Calu3 (cell line): ENCODE measurements at places on chromosomes 11 and 22.

DNA sequence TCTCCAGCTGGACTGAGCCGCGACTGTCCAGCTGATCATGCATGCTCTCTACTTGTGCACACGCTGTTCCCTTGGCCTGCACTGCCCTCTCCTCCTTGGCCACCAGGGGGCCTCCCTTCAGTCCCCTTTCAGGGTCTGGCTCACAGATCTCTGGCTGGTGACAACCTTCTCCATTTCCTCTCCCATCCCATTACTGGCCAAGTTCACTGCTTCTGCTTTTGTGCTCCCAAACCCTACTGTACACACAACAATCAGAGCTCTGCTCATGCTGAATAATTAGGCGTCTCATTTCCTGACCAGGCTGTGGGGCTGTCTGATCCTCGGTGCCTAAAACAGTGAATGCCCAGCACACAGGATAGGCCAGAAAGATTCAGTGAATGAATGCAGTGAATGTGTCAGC lies 224.0 kb upstream of the NARS2 start:
- peak; percentile 81 for DNase-seq

GRCh38 chr11:1871531-1871930 lies 18.6 kb downstream of the LSP1 start:
- DNase-seq, result no peak

GRCh38 chr11:70849031-70849430 lies 403.3 kb downstream of the SHANK2 start:
- no peak for DNase-seq

- no peak for DNase-seq
Observed at GRCh38 chr11:45097721-45098493, 48.5 kb upstream of the PRDM11 start.

- DNase-seq, result no peak
Observed at GRCh38 chr11:7367803-7368202, 116.1 kb downstream of the SYT9 start.

DNA sequence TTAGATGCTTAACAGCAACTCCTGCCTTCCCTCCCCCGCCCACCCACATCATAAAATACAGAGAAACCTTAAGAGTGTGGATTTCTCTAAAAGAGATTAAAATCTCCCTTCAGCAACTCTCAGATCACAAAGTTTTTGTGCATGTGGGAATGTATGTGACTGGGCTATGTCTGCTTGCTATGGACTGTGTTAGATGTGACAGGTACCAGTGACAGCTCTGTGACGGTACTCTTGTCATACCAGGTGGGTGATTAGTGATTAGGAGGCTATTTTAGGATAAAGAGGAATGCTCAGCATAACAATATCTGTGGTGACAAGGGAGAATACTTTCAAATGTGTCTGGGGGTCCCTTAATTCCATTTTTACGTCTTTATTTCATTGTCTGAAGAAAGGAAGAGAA lies 60.2 kb downstream of the SYT9 start:
- no peak for DNase-seq

DNA sequence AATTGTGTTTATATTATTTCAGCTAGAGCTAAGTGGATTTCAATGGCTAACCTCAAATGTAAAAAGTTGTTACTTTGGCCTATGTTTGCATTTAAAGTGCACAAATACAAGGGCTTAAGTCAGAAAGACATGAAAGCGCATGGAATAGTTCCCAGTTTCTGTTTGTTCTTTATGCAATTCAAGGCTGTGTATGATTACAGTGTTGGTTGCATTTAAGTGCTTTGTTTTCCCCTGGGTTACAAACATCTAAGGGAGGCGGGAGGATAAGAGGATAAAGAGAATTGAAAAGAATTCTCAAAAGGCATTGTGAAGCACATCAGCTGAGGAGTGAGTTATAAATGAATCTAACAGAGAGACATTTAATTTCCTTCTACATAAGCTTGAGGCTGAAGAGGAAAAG lies 453.4 kb downstream of the NTM start:
- no peak for DNase-seq

DNA sequence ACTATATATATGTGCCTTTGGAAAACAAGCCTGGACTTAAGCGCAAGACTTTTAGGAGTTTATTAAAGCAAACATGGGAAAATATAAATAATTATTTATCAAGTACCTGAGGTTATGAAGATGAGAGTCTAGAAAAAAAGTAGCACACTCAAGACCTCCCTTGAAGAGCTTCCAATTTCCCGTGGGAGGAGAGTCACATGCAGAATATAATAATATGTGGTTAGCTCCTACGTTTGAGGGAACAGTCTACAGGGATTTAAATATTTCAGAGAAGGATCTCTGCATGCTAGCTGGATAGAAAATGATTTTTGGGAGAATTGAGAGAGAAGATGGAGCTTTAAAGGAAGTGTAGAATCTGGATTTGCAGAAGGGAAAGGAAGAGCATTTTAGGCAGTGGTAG lies 183.8 kb downstream of the SWAP70 start:
- no peak for DNase-seq

- DNase-seq, result no peak
Observed at GRCh38 chr22:48369789-48370507, 1457.7 kb downstream of the BRD1 start.

DNA sequence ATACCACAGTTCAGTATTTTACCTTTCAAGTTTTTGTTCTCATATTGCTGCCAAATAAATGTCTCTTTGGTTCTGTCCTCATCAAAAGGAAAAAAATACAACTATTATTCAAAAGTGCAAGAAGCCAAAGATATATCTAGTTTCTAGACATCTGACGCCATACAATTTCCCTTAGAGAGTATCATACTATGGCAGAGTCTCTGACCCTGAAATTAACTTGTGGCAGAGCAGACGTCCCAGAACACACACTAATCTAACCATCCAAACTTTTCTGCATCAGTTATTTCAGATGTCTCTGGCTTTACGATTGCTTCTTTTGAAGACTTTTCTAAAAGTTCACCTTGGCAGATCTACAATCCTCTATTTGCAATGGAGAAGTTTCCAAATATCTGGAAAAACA lies 2.7 kb downstream of the OR51T1 start:
- no peak for DNase-seq

DNA sequence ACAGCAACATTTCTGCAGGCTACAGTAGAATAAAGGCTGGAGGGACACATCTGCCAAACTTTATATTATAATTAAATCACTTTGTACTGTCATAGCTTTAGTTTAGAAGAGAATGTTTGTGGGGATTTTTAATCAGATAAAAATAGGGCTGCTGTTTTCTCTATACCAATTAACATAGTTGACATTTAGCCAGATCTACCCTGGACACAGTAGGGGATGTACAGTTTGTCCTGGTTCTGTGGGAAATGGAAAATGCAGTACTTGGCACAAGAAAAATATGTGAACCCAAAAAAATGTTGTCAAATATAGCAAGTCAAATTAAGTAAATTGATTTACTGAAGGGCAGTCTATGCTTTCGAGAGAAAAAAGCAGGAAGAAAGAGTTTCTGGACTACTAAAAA lies 20.8 kb upstream of the PICALM start:
- no peak for DNase-seq

GRCh38 chr11:17413414-17414316 lies 25.2 kb upstream of the KCNJ11 start:
- DNase-seq, result no peak

GRCh38 chr11:74025467-74026166 lies 16.7 kb upstream of the UCP3 start:
- DNase-seq, result no peak

- DNase-seq, result peak; percentile 65
Observed at GRCh38 chr22:21014202-21014725, 701 bp upstream of the P2RX6 start.

- no peak for DNase-seq
Observed at GRCh38 chr11:69494851-69495250, 13.4 kb downstream of the LINC01488 start.

DNA sequence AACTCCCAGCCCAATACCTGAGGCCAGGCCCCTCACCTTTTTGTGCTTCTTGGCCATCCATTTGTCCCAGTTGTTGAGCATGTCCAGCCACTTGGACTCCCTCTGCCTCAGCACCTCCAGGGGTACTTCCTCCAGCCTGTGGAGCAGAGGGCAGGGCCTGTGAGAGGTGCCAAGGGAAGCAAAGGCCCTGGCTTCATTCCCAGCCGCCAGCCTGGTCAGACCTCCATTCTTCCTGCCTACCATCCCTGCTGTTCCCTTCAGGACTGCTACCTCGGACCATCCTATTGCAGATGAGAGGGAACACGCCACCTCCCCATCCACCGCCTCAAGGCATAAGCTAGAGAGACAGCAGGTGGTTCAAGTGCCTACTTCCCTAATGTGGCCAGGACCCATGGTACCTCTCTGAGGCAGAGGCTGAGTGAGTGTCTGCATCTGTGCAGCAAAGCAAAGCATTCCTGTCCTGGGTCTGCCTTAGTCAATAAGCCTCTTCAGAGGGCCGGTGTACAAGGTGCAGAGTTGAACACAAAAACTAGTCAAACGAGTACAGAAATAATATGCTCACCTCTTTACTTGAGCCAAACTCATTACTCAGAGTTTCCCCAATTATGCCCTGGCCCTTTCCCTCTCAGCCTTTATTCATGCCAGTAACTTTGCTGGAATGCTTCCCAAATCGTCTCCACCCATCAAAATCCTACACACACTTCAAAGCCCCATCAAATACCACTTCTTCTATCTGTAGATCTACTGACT lies 15.4 kb upstream of the CASTOR1 start:
- DNase-seq, result peak; percentile 26

DNA sequence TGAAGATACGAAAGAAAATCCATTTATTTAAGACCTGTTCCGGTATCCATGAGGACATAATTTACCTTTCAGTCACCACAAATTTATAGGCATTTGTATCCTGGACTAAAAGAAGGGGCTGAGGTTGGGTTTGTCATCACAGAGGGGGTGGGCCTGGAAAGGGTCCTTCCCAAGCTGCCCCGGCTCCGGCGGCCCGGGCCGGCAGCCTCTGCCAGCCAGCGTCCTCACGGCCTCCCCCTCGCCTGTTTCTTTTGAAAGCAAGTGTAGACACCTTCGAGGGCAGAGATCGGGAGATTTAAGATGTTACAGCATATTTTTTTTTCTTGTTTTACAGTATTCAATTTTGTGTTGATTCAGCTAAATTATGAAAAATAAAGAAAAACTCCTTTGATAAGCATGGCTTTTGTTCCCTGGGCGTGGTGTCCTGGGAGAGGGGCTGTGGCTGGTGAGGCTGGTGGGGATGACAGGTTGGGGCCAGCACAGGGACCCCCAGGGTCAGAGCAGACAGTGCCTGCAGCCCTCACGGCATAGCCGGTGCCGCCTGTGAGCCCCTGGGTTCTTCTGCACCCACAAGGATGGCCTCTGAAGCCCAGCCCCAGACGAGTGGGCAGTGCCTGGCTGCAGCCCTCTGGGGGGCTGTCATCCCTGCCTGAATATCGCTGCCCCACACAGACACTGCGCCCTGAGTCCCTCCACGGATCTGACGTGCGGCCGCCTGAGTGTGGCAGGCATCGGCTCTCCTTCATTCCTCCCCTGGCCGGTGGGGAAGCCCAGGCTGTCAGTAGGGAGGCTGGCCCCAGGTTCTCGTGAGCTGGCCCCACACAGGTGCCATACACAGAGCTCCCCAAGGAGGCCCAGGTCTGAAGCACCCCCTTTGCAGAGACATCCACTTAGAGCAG lies 1075.9 kb downstream of the BRD1 start:
- no peak for DNase-seq

GRCh38 chr11:123438131-123438627 lies 8.1 kb downstream of the GRAMD1B start:
- no peak for DNase-seq

GRCh38 chr22:44667829-44668189 lies 34.2 kb upstream of the PRR5 start:
- DNase-seq, result no peak

- no peak for DNase-seq
Observed at GRCh38 chr22:41935015-41935351, 8.4 kb upstream of the TNFRSF13C start.

GRCh38 chr22:25451480-25452114 lies 112.9 kb upstream of the GRK3 start:
- DNase-seq, result no peak

DNA sequence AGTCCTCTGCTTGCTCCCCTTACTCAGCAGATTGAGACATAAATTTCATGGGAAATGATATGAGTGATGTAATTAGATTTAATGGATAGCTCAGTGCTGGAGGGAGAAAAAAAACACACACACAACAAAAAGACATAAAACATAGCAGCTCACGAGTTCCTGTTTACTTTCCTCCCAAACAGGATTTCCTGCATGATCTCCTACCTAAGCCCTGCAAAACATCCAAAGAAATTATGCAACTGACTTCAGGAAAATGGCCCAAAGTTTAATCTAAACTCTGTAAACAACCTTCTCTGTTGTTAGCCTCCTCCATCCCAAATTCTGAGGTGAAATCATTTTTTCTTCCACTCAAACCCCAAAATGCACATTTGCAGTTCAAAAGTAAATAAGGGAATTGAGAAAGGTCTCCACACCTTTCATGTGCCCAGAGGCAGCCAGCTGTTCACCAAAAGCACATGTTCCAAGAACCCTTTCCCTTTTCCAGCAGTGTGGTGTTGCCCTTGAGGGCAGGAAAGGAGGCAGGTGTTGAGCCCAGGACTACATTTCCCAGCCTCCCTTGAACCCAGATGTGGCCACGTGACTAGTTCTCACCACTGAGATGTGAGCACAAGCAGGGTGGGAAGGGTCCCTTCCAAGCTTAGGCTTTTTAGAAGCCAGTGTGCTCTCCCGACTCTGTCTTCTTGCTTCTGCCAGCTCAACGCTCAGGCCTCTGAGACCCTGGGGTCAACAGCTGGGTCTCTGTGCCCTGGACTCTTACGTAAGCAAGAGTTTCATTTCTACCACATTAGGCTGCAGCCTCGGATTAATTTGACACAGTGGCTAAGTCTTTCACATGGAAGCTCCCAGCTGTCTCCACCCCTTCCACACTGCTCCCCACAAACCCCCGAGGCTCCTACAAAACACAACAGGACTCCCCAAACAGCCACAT lies 301.2 kb downstream of the CTTN start:
- no peak for DNase-seq

DNA sequence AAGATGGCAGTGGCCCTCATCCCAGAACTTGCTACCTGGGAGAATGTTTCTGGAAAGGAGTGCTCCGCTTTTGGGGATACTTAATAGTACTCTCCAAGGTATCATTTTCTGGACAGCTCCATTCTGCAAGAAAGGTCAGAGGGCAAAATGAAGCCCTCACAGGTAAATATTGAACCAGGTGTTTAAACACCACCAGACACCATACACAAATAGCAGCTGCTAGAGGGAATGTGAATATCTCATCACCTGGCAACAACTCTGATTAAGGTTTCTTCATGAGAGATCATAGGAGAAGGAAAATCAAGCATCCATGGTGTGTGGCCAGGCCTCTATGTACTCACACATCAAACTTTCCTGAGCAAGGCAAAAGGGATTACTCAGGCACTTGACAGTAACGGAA lies 226.1 kb upstream of the FAT3 start:
- DNase-seq, result no peak

GRCh38 chr11:60889869-60890311 lies 16.5 kb downstream of the PRPF19 start:
- DNase-seq, result no peak
